ENCODE measurements at places on chromosomes 5 and 9. TPM values are rescaled to one million over a fixed set of nuclear protein-coding genes. Genes with fewer than 3 reads are reported as not detected.

Gene DBH
- total RNA-seq = not detected

Gene ENTREP1
- 0.30 TPM for total RNA-seq

Gene OR1Q1
- total RNA-seq = not detected

Gene CCNB1
- 248 TPM for total RNA-seq

Gene TMEM232
- 1.1 TPM for total RNA-seq

Gene INSL6
- total RNA-seq = not detected

Gene DMXL1
- 27.3 TPM for total RNA-seq

Gene THBS4
- total RNA-seq = 8.1 TPM

Gene ADAMTS6
- total RNA-seq = 2.1 TPM

Gene SPATA6L
- total RNA-seq = 7.1 TPM

Gene DROSHA
- total RNA-seq = 154 TPM

Gene CHSY3
- 0.33 TPM for total RNA-seq

Gene IRX4
- not detected for total RNA-seq

Gene UHRF2
- total RNA-seq = 32.6 TPM

Gene RANBP3L
- total RNA-seq = not detected

Gene TMEM245
- total RNA-seq = 60.3 TPM

Gene PPP3R2
- not detected for total RNA-seq

Gene TAF1L
- total RNA-seq = 0.07 TPM

Gene DUSP1
- total RNA-seq = 10.3 TPM

Gene PCDHGB3
- not detected for total RNA-seq

Gene MSX2
- total RNA-seq = not detected

Gene ABLIM3
- total RNA-seq = 111 TPM

Gene BRINP1
- not detected for total RNA-seq

Gene TAF7
- total RNA-seq = 56.1 TPM

Gene STING1
- total RNA-seq = 27.4 TPM

Gene MCIDAS
- total RNA-seq = 1.1 TPM

Gene PHF24
- total RNA-seq = not detected

Gene OR1L6
- not detected for total RNA-seq

Gene ZNF474
- not detected for total RNA-seq

Gene FAM151B
- total RNA-seq = 1.7 TPM

Data from PC-9 (cell line).